ENCODE measurements at places on chromosomes 7 and 10.

DNA sequence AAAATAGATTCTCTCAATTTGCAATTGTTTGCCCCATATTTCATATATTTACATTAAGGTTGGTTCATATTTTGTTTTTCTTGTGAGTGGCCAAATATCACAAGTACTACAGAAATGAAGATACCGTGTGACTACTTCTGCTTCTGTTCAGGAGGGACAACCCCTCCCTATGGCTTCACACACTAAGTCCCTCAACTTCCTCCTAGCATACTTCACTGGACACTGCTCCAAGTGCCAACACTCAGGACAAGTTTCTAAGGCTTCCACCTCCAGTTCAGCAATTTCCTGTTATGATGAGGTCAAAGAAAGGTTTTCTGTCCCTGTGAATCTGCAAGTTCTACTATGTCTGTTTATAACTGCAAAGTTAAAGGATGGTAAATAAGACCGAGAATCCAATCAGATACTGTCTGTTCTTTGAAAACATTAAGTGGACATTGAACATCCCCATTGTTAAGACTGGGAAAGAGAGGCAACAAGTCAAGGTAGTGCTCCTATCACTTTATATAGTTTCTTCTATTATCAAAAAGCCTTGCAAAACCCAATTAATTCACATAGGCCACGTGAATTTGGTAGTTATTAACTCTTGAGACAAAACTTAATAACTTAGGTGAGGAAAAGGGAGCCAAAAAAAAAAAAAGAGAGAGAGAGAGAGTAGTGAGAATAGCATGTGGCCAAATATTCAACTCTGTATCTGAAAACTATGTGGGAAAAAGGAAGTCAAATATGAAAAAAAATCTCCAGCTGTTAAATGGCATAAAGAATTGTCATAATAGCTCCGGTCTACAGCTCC is 81.3 kb upstream of the DKK1 start:
- no peak for DNase-seq

DNA sequence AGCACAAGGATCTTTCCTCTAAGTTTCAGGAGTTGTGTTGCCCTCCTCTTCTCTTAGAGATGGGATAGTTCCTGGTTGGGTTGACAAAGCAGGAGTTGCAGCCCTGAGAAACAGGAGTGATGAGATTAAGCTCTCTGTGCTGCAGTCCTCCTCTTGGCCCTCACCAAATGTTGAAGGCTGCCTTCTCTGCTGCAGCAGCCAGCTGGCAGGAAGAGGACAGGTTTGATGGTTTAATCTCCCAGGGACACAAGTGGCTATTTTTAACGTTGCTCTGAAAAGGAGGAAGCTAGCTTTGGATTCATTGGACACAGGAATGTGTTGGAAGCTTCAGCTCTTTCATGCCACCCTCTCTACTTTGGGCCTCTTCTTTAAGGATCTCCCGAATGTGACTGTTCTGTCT is 9.4 kb downstream of the STRIP2 start:
- no peak for DNase-seq

GRCh38 chr10:81031774-81032173 is 494.1 kb downstream of the SH2D4B start:
- DNase-seq = no peak

- no peak for DNase-seq
Measured at GRCh38 chr7:3092468-3092867, 48.8 kb upstream of the CARD11 start.

DNA sequence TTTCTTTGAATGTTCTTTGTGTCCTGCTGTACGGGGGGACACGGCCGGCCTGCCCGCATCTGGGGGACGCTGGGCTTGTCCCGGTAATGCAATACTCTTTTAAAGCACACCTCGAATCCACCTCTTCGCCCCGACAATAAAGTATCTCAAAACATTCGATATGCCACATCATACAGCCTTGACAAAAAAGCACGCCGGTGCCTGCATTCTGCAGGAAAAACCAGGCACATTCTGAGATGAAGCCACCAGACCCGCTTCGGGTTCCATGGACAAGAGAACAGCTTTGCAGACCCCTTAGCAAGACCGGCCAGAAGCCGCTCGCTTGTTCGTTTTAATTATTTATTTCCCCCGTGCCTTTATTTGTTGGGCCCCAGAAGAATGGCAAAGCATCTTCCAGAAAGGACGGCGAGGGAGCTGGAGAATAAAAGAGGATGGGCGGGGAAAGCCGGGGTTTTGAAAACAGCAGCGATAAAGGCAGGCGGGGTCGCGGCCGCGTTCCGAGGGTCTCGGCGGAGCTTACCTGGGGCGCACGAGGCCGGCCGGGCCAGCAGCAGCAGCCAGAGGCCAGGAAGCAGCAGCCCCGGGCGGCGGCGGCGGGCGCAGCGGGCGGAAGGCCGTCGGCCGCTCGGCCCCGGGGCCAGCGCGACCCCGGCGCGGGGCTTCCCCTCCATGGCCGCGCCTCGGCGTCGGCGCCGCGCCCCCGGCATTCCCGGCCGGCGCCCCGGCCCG is 462 bp downstream of the KIAA1549 start:
- no peak for DNase-seq

GRCh38 chr7:46168671-46169383 is 247.8 kb upstream of the IGFBP3 start:
- DNase-seq = no peak

All from brain pericyte (primary cell).